ENCODE measurements at places on chromosomes 2 and 18. TPM values are rescaled to one million over a fixed set of nuclear protein-coding genes. Genes with fewer than 3 reads are reported as not detected.

Gene EGR4
- total RNA-seq = not detected

Gene ERBB4
- total RNA-seq = not detected

Gene MARCHF4
- total RNA-seq = not detected

Gene DSG1
- total RNA-seq = not detected

Gene GNAL
- not detected for total RNA-seq

Gene REG3G
- not detected for total RNA-seq

Gene IFIH1
- total RNA-seq = 37.3 TPM

Gene KIF1A
- 1.5 TPM for total RNA-seq

Gene SP100
- 295 TPM for total RNA-seq

Gene TCF7L1
- total RNA-seq = not detected

Gene ZNF2
- 5.0 TPM for total RNA-seq

All from activated CD8-positive, alpha-beta T cell treated with anti-CD3 and anti-CD28 coated beads, Interleukin-2, amount 10 ng/mL, durations not matched to agents 7 days and 5 days (primary cell).